ENCODE measurements at places on chromosomes 7 and 10.

DNA sequence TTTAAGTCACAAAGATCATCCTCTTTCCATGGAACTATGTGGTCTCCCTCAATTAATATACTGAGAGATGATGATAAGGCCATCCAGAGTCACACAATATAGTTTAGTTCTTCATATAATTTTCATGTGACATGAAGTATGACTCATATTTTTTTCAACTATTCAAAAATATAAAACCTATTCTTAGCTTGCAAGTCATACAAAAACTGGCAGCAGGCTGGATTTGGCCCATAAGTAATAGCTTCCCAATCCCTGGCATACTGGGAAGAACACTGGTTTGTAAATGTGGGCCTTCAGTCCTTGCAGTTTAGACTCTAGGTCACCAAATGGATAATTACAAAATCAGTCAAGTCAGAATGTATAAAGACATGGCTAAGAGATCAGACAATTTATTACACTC lies 356.6 kb downstream of the PPP1R3A start:
- no peak for DNase-seq

DNA sequence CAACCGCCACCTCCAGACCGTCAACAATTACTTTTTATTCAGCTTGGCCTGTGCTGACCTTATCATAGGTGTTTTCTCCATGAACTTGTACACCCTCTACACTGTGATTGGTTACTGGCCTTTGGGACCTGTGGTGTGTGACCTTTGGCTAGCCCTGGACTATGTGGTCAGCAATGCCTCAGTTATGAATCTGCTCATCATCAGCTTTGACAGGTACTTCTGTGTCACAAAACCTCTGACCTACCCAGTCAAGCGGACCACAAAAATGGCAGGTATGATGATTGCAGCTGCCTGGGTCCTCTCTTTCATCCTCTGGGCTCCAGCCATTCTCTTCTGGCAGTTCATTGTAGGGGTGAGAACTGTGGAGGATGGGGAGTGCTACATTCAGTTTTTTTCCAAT lies 146.6 kb downstream of the CHRM2 start:
- no peak for DNase-seq

- DNase-seq = no peak
These were observed 66.1 kb downstream of the ABCA13 start for GRCh38 chr7:48237354-48237753.

DNA sequence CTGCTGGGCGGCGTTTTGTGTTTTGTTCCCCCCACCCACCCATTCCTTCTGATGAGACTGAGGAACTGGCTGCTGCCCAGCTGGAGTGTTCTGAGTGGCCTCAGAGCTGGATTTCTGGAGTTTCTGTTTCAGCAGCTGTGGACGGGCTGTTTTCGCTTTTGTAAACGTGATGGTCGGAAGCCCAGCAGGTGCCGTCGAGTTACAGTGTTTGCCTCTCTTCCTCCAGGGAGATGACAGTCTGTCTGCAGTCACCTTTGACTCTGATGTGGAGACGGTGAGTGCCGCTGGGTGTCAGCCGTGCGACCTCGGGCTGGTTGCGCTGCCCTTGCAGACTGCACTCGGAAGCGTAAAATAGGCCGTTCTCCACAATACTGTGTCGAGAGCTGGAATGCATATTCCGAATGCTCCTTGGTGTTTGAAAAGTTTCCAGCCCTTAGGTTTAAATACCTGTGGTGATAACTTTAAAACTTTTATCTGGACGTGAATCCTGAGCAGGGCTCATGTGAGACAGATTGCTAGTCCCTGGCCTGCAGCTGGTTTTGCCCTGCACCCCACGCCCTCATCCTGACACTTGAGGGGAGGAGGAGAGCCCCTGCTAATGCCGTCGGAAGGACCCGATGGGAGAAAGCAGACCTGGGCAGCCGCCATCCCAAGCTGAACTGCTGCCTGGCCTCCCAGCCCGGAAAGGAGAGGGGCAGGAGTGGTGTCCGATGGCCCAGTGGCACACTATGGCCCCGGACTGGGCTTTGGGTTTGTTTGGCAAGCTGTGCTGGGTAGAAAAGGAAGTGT lies 8.3 kb downstream of the IQCE start:
- DNase-seq = no peak

DNA sequence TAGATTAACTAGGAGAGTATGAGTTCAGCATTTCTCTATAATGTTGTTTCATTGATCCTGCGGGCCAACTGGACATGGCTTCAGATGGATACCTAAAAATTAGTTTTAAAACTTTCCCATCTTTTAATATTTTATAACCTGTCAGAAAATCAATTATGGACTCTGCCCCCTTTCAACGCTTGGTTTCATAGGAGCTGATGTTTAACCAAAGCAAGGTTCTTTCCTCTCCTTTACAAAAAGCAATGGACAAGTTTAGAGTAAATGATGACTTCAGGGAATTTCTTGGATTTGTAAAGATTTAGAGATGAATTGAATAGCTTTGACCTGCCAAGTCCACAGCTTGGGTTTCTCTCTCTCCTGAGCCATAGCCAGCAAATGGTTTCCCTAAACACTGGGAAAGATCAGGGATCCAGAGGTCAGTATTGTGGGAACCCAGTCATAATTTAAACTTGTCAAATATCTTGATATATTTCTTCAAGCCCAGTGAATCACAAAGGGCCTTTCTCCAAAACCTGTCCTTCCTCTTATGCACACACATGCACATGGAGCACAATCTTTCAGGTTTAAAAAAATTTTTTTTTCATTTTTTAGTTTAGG lies 177.1 kb downstream of the EVX1 start:
- no peak for DNase-seq

DNA sequence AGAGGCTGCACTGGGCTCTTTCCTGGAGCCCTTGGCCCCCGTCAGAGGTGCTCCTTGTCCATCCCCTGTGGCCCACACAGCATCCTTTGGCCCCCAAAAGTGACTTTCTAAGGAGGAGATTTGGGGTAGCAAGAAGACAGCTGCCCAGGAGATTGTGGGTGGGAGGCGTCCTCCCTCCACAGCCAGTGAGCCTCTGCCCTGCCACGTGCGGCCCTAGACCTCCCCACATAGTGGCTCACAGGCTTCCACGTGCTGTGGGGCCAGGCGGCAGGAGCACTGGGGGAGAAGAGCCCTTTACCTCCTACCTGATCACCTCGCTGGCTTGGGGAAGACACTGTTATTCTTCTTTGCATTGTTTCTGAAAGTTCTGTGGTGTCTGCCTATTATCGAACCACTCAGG lies 178.8 kb downstream of the TCERG1L start:
- no peak for DNase-seq

DNA sequence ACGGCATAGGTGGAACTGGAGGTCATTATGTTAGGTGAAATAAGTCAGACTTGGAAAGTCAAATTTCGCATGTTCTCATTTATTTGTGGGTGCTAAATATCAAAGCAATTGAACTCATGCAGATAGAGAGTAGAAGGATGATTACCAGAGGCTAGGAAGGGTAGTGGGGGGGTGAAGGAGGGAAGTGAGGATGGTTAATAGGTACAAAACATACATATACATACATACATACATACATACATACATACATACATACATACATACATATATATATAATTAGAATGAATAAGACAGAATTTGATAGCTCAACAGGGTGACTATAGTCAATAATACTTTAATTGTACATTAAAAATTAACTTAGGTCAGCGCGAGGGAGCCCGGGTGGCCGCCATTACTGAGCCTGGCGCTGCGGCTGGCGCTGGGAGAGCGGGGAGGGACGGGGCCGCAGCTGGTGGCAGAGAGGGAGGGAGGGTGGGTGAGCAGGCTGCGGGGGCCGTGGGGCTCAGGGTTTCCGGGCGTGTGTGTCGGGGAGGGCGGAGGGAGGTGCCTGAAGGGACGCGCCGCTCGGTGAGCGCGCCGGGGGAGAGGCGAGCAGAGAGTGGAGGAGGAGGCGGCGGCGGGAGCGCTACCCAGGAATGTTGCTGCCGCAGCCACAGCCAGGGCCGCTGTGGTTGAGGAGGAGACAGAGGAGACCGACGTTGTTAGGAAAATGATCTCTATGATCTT lies 85.8 kb upstream of the EGFR start:
- DNase-seq = no peak

GRCh38 chr10:97123765-97124164 lies 62.0 kb downstream of the SLIT1 start:
- DNase-seq = no peak
